ENCODE measurements at places on chromosomes 2 and 18.

DNA sequence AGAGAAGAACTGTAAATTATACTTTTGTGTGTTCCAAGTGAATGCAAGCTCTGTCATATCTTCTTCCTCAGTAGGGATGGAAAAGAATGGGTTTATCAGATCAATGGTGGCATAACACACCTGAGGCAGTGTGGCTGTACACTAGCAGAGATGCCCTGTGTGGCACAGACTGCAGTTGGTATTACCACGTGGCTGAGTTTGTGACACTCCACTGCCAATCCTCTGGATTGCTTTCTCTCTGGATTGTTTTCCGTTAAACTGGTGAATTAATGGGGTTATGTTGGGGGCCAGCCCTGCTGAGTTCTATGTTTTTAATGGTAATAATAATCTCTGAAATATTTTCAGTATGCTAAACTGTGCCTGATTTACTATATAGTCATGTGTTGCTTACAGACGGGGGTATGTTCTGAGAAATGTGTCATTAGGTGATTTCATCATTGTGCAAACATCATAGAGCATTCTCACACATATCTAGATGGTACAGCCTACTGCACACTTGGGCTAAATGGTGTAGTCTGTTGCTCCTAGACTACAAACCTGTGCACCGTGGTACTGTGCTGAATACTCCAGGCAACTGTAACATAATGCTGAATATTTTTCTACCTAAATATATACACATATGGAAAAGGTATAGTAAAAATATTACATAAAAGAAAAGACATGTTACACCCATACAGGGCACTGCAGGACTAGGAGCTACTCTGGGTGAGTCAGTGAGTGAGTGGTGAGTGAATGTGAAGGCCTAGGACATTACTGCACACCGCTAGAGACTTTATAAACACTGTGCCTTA is 84.7 kb upstream of the ST6GAL2 start:
- no peaks in the 10 kb centered on the region for H3K36me3 ChIP-seq
- peaks cover 2% of the 10 kb centered on the region for H3K27me3 ChIP-seq
- H3K4me1 ChIP-seq = no peaks in the 10 kb centered on the region
- DNase-seq = no peak

- H3K27me3 ChIP-seq = no peaks in the 10 kb centered on the region
- DNase-seq = no peak
- no peak overlapping the region for H3K27ac ChIP-seq
Observed at GRCh38 chr18:70029163-70029562, 81.5 kb upstream of the CD226 start.

- H3K4me1 ChIP-seq = peaks cover 3% of the 10 kb centered on the region
- H3K27ac ChIP-seq = no peak overlapping the region
- peaks cover 9% of the 10 kb centered on the region for H3K36me3 ChIP-seq
Observed at GRCh38 chr18:57027190-57027708, 119.6 kb upstream of the BOD1L2 start.

DNA sequence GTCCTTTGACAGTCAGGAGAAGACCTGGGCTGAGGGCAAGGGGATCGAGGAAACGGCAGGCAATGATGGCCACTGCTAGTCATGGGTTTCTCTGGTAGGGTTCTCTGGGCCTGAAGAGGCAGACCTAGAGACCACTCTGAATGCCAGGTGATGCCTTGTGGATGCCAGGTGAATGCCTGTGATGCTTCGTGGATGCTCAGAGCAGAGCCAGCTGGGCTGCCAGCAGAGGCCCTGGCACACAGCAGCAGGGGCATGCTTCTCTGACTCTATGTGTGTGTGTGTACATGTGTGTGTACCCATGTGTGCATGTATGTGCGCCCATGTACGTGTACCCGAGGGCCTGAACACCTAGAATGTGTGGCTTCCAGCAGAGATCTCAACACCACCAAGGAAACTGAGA is 172.0 kb downstream of the TNS1 start:
- no peak overlapping the region for H3K27ac ChIP-seq
- H3K4me3 ChIP-seq = no peak overlapping the region
- DNase-seq = no peak
- peaks cover 12% of the 10 kb centered on the region for H3K27me3 ChIP-seq

DNA sequence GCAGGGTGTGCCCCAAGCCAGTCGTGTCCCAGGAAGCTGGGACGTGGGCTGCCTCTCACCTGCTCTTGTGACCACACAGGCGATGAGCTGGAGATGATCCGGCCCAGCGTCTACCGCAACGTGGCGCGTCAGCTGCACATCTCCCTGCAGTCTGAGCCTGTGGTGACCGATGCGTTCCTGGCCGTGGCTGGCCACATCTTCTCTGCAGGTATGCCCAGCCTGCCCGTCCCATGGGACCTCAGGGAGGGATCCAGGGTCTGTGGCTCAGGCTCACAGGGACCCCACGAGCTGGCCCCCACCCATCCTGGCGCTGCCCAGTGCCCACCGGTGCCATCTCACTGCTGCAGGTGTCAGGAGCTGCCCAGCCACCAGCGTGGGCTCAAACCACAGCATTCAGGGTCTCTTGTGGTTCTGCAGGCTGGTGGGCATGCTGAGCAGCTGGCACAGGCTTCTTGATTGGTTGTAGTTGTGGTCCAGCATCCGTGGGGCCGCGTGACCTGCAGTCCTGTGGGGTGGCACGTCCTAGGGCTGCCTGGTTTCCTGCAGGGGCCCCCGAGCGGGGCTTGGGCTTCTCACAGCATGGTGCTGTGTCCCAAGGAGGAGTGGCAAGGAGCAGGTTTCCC is 3.8 kb downstream of the BOK start:
- H3K36me3 ChIP-seq = peaks cover 5% of the 10 kb centered on the region
- no peak overlapping the region for H3K4me3 ChIP-seq
- no peak for DNase-seq
- peaks cover 12% of the 10 kb centered on the region for H3K27me3 ChIP-seq
- H3K4me1 ChIP-seq = peaks cover 20% of the 10 kb centered on the region
- H3K27ac ChIP-seq = no peak overlapping the region

All from endothelial cell (in vitro differentiated cells).